ENCODE measurements at places on chromosomes 6 and 20.
A peak's percentile ranks its signal among the peaks of the same experiment; 100 is the strongest.

- DNase-seq: no peak
Observed at GRCh38 chr6:46926481-46926880, 4.7 kb upstream of the ADGRF5 start.

GRCh38 chr6:73691512-73691911 lies 4.5 kb upstream of the CD109 start:
- DNase-seq: no peak

DNA sequence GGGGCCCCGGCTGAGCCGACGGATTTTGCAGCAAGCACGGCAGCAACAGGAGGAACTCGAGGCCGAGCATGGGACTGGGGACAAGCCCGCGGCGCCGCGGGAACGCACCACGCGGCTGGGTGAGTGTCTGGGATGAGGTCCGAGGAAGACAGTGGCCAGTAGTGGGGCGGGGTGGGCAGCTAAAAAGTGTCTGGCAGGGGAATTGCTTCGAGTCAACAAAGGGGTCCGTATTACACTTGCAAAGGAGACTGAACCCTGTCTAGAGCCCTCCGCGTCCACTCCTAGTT lies 356 bp downstream of the BYSL start:
- no peak for DNase-seq

- no peak for DNase-seq
Observed at GRCh38 chr6:168627506-168628175, 186.7 kb downstream of the SMOC2 start.

DNA sequence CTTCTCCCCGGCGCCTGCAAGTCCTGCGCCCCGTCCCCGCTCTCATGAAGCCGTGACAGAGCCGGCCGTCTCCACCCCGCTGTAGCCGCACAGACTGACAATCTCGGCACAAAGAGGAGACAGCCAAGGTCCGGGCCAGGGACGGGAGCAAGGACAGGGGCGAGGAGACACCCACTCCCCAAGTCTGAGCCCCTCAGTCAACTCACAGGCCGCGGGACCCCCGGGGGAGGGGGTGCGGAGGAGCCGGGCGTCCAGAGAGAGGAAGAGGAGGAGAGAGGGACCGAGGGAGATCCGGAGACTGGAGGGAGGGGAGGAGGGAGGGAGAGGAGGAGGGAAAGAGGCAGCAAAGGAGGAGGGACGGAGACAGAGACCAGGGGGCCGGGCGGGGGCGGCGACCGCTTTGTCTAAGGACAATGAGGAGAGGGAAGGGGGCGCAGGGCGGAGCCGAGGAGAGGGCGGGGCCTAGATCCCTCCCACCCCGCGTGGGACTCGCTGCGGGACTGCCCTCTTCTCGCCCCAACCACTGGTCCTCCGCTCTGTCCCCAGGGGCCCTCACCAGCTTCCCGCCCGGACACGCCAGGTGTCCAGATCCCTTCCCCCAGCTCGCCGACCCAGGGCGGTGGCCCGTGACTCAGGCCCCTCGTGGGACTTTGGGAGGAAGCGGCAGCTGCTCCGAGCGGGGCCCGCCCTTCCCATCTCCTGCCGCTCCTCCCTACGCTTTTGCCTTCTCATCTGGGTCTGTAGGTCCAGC lies 638 bp upstream of the PPP1R18 start:
- peak; percentile 97 for DNase-seq

DNA sequence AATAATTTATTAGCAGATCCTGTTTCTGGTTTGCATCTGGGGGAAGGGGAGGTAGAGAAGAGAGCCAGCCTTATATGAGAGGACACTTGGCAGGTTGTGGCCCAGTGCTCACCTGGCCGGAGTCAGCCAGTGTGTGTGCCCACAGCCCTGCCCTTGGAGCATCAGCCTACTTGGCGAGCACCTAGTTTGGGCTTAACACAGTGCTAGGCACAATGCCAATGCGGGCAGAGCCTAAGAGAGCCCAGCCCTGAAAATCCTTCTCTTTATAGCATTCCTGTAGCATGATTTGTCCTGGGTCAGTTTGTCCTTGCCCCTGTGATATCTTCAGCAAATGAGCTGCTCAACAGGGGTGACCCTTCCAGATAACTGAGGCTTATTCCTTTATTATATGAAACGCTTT lies 73.0 kb downstream of the SLX4IP start:
- no peak for DNase-seq

GRCh38 chr6:106199998-106200397 lies 113.9 kb downstream of the PRDM1 start:
- DNase-seq: no peak

GRCh38 chr6:147530132-147531060 lies 21.9 kb downstream of the SAMD5 start:
- DNase-seq: no peak

- no peak for DNase-seq
Observed at GRCh38 chr6:81999826-82000225, 247.3 kb upstream of the TENT5A start.

GRCh38 chr6:109793792-109794191 lies 102.7 kb downstream of the FIG4 start:
- peak; percentile 59 for DNase-seq

GRCh38 chr6:151548201-151548600 lies 54.4 kb downstream of the CCDC170 start:
- no peak for DNase-seq

- DNase-seq: no peak
Observed at GRCh38 chr20:53434662-53435061, 159.0 kb downstream of the ZNF217 start.

DNA sequence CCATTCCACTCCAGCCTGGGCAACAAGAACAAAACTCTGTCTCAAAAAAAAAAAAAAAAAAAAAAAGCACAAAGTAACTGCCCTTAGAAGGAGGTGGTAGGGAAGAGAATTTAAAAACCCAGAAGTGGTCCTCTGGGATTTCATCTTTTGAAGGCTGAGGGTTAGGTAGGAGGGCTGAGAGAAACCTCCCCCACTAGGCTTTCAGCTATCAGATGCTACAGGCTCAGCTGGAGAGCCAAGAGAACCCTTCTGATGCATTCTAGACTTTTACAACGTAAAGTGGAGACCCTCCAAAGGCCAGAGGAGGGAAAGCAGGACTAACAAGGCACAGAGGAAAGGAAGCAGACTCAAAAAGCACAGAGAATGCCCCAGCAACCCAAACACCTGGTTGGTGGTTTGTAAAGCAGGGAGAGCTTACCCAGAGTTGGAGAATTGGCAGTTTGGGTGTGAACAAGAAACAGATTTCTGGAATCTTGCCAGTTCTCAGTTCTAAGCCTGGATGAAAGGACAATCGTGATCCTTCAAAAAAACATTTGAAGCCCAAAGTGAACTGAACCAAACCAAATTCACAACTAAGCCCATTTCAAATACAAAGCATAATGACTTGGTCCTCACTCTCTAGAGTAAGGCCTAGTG lies 23.2 kb upstream of the SPAG4 start:
- DNase-seq: no peak

GRCh38 chr20:35757098-35757705 lies 14.6 kb upstream of the PHF20 start:
- DNase-seq: no peak

DNA sequence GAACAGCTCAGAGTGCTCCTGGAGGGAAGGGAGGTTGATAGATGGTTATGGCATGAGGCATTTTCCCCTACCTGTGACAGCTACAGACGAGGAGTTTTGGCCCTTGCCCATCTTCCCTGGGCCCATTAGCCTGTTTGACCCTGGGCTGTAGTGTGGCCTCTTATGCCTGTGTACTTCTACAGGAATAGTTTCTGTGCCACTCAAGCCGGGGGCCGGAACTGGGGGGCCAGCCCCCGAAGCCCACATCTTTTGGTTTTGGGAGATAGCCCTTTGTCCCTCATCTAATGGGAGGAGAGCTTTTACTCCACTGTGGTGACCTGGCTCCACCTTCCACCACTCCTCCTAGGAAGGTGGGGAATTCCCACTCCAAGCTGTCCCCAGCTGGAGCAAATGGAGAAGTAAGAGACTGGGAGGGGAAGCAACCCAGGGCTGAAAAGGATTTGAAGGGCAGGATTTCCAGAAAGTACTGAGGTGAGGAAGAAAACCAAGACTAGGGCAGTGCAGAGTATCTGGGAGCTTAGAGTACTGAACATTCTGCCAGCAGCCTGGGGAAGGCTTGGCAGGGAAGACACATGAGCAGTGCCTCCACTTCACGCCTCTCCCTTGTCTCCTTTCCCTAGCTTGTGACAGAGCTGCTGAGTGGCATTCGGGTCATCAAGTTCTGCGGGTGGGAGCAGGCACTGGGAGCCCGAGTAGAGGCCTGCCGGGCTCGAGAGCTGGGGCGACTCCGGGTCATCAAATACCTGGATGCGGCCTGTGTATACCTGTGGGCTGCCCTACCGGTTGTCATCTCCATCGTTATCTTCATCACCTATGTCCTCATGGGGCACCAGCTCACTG lies 6.9 kb downstream of the ABCC10 start:
- DNase-seq: no peak

GRCh38 chr6:141309295-141309694 lies 823.4 kb upstream of the GJE1 start:
- DNase-seq: no peak

DNA sequence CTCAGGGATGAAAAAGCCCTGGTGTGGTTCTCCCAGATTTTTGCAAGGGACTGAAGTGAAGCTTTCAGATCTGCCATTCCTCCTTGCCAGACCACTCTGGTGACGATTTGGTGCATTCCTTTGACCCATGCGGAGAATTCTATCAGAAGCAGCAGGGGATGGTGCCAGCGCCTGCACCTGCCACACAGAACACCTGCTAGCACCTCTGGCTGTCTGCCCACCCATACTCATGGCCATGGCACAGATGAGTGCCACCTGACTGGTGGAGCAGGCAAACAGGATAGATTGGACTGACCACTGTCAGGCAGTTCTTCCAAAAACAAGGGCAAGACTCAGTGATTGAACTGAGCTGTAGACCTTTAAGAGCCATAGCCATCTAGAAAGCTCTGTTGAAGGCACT lies 107.1 kb downstream of the CDYL start:
- DNase-seq: no peak

GRCh38 chr6:7367408-7367807 lies 22.1 kb downstream of the CAGE1 start:
- DNase-seq: no peak

DNA sequence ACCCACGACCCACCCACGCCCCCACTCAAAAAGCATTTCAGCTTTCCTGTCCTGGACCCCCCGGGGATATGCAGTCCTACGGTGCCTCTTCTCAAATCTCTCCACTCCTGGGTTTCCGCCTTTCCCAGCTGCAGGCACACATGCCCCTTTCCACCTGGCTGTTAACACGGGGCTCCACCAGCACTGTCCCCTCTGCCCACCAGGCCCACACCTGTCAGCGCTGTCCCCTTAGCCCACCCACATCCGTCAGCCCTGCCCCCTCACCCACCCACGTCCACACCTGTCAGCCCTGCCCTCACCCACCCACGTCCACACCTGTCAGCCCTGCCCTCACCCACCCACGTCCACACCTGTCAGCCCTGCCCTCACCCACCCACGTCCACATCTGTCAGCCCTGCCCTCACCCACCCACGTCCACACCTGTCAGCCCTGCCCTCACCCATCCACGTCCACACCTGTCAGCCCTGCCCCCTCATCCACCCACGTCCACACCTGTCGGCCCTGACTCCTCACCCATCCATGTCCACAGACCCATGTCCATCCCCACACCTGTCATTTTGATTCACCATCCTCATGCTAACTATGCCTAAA lies 11.6 kb downstream of the RNASET2 start:
- no peak for DNase-seq

DNA sequence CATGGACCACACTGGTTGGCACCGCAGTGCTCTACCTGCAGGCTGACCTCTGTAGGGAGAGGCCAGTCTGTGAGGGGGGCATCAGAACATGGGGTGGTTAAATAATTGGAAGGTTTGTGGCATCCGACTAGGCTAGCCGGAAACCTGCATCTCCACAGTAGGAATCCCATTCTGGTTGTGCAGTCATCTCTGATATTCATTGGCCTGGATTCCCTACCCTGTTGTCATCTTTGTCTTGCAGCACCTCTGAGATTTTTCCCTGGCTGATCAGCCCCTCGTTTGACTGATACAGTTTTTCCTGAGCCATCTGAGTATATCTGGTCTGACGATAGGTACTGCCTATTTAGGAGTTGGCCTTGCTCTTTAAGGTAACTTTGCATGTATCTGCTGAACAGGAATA lies 259.4 kb downstream of the TMEM242 start:
- no peak for DNase-seq

DNA sequence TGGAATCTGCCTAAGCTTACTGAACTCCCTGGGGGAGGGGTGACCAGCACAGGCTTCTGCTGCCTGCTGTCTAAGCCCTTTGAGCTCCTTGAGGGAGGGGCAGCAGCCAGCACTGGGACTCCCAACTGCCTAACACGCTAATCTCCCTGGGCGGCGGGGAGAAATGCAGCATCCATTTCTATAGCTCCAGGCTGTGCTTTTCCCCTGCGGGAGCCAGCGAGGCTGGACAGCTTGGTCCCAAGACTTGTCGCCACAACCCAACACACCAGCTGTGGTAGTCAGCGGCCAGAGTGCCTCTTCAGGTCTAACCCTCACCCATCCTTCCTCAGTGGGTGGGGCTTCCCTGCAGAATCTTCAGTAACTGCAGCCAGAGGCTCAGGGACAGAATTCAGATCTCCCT lies 64.6 kb downstream of the VGLL2 start:
- no peak for DNase-seq

GRCh38 chr20:48862279-48862678 lies 34.5 kb upstream of the PREX1 start:
- DNase-seq: no peak

DNA sequence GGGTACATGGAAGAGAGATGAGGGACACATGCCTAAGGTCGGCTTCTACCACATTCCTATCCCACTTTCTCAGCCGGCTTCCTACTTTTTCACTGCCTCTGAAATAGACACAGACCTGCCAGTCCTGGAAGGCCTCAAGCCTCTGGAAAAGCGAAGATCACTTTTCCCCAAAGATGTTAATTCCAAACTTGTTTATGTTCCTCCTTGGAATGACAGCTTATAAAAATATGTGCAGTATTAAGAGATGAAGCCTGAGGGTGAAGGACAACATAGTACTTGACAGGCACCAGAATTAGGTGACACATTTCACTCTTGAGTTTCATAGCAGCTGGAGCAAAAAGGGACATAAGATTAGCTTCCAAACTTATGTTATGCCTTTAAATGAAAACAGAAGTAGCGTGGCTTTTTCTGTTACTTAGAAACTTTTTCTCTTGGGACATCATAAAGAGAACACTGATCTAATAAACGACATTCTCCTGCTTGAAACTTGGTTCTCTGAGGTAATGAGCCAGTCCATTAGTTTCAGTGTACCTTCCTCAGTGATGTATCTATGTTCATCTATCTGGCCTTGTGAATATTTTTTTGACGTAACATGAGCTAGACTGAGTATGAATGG lies 25.3 kb downstream of the FOXO3 start:
- no peak for DNase-seq

DNA sequence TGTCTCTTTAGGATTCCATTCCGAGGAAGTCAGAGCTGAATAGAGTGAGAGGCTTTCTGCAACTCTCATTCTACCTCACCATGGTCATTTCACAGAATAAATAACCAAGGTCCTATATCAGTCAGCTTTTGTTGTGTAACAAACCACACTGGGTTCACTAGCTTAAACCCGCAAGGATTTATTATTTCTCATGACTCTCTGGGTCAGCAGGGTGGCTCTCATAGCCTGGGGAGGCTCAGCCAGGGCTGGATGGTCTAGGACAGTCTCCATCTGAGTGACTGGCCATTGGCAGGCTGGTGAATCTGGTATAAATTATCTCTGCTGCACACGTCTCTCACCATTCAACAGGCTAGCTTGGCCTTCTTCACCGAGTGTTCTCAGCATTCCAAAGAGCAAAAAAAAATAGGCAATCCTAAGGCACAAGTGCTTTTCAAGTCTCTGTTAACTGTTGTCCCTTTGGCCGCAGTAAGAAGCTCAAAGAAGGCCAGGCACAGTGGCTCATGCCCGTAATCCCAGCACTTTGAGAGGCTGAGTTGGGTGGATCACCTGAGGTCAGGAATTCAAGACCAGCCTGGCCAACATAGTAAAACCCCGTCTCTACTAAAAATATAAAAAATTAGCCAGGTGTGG lies 39.7 kb downstream of the ISM1 start:
- DNase-seq: no peak

Data from islet precursor cell (in vitro differentiated cells).